ENCODE measurements at places on chromosomes 7 and 10. TPM values are rescaled to one million over a fixed set of nuclear protein-coding genes. Genes with fewer than 3 reads are reported as not detected.

DNA sequence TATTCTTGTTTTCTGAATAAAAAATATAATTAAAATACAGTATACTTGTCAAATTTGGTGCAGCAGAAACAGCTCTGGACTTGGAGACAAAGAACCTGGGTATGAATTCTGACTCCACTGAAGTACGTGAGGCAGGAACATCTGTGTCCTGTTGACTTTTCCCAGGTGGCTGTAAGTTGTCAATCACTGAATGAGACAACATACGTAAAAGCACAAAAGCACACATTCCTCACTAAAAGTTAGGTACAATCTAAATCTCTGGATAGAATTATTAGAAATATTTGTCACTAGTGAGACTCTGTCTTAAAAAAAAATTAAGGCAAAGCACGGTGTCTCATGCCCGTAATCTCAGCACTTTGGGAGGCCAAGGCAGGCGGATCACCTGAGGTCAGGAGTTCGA is 18.1 kb downstream of the CFAP58 start:
- no peak for DNase-seq

- DNase-seq = no peak
Observed at GRCh38 chr10:60605476-60605875, 172.8 kb upstream of the CDK1 start.

- DNase-seq = no peak
Observed at GRCh38 chr7:94348142-94348541, 46.6 kb upstream of the COL1A2 start.

DNA sequence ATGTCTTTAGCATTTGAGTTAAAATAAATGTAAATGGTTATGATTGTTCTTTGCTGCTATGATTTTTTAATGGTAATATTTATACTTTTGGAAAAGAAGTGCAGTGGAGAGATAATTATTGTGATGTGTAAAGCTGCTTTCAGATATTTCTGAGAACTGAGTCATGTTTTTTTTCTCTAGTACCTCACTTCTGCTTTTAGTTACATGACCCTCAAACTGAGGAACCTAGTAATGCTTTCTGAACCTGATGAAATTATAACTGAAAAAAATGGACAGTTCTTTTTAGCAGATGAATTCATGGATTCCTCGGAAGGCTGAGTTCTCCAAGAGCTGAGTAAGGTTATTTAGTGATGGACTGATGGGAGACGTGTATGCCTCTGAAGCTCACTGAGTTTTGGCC is 167.8 kb downstream of the CDCA7L start:
- DNase-seq = no peak

DNA sequence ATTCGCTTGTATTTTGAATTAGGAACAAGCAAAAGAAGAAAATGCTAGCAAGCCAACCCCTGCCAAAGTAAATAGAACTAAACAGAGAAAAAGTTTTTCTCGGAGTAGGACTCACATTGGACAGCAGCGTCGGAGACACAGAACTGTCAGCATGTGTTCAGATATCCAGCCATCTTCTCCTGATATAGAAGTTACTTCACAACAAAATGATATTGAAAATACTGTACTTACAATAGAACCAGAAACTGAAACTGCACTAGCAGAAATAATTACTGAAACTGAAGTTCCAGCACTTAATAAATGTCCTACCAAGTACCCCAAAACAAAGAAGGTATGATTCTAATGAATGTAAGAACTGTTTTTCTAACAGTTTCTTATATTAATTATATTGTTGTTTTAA is 87.9 kb downstream of the KMT2E start:
- DNase-seq = no peak

- no peak for DNase-seq
Observed at GRCh38 chr7:134044682-134045081, 82.5 kb upstream of the LRGUK start.

GRCh38 chr7:66016131-66016461 is 34.1 kb upstream of the GUSB start:
- no peak for DNase-seq

DNA sequence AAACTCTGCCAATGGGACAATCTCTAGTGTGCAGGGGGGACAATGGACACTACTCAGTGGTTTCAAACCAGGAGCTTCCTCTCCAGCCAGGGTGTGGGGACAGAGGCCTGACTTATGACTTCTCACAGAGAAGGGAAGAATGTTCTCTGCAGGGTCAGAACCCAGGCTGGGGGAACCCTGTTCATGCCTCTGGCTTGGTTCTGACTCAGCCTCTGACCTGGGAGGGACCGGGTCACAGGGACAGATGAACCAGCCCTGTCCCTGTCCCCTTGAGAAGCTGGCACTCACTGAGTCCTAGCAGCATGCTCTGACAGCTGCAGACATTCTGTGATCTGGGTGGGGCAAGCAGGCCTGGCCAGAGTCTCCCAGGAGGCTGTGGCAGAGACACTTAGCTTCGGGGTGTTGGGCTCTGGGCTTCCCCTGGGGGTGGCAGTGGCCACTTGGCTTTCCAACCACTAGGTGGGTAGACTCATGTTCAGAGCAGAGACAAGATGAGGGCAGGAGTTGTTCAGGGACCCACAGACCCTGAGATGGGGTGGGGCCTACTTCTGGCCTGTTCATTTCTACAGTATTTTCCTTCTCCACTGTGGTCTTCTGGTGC is 13.6 kb downstream of the TSPAN15 start:
- peak; percentile 64 for DNase-seq

GRCh38 chr10:90417029-90417428 is 440.8 kb downstream of the HTR7 start:
- no peak for DNase-seq

DNA sequence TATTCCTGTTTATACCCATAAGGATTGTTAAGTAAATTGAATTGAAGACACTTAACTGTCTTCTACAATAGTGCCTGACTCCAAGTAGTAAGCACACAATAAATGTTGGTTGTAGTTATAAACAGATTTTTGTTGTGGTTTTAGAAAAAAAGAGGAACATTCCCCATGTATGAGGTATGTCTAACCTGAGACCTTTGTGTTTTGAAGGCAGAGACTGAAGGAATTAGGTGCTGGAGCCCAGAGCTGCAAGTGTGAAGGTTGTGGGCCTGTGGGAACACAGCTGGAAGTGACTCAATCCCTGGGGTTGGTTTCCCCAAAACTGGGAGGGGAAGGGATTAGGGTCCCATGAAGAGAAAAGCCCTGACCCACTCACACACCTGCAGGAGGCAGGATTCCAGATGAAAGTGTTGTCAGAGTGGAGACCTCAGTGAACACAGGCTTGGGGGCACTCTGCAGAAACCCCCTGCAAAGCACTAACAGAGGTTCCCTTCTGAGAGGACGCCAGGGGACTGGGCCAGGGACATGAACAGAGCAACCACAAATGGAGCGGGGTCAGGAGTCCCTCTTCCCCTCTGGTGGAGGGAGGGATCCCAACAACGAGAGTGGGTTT is 265.1 kb upstream of the KLF14 start:
- DNase-seq = no peak

DNA sequence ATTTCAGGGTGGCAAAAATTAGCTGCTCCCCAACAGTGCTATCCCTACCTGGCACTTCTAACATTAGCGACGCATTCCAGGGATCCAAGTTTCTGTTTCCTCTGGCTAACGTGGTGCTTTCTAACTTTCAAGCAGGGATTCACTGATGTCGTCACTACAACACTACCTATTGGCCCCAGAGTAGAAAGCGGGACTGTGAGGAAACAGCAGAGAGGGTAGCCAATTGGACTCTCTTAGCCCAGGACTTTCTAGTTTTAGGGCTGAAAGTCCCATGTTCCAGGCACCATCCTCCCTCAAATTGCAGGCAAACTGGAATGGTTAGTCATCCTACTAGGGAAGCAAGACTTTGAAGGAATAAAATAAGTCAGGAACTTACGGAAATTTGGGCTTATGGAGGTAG is 89.3 kb upstream of the AGK start:
- no peak for DNase-seq

GRCh38 chr7:73387221-73387828 is 46.3 kb upstream of the FZD9 start:
- no peak for DNase-seq

DNA sequence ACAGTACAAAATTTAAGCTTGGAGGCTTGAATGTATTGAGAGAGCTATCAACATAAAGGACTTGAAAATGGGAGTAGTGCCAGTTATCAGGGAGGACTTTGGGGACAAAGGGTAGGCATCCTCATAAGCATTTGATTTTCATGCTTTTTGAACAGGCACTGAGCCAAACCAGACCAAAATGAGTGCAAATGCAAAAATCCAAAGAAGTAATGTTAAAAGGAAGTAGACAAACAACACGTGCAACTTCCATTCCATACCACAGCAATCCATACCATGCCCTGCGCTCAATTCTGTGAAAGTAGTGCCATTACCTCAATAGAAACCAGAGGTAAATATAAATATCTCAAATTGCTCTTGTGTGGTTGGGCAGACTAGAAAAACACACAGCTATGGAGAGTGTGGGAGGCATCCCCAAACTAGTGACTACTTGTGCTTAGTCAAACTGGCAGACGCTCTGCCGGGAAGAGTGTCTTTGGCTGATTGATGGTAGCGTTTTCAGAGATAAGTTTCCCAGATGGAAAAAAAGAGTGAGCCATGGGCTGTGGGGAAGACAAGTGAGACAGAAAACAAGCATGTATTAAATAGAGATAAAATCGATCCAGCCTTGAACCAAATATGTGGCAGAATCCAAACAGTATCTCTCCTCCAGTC is 161.5 kb downstream of the CREB5 start:
- DNase-seq = no peak

GRCh38 chr10:63384675-63385074 is 81.1 kb downstream of the JMJD1C start:
- no peak for DNase-seq

GRCh38 chr7:28487487-28487886 is 75.2 kb downstream of the CREB5 start:
- DNase-seq = no peak

GRCh38 chr7:147136352-147136751 is 1019.8 kb downstream of the CNTNAP2 start:
- no peak for DNase-seq

- DNase-seq = peak; percentile 18
Observed at GRCh38 chr10:131098416-131098952, 213.0 kb downstream of the TCERG1L start.

GRCh38 chr7:136023134-136023869 is 46.1 kb upstream of the MTPN start:
- DNase-seq = no peak

CDH23 gene
- 7.5 TPM for total RNA-seq

CAV2 gene
- 131 TPM for total RNA-seq

CDHR3 gene
- 3.8 TPM for total RNA-seq

GLRX3 gene
- total RNA-seq = 47.1 TPM

ELOVL3 gene
- total RNA-seq = not detected

CTAGE4 gene
- total RNA-seq = 4.3 TPM

TMEM229A gene
- not detected for total RNA-seq

FAM25C gene
- not detected for total RNA-seq

PLA2G12B gene
- not detected for total RNA-seq

WNT2 gene
- total RNA-seq = 0.45 TPM

MOGAT3 gene
- not detected for total RNA-seq

SSC4D gene
- total RNA-seq = 0.58 TPM

Data from aorta (tissue), 5 donors.